ENCODE measurements at places on chromosomes 1 and 21.
A peak's percentile ranks its signal among the peaks of the same experiment; 100 is the strongest.

GRCh38 chr1:93738926-93739325 is 57.3 kb upstream of the BCAR3 start:
- no peak for DNase-seq

GRCh38 chr1:60969971-60970509 is 112.3 kb upstream of the NFIA start:
- DNase-seq: peak; percentile 54

GRCh38 chr1:36909946-36910725 is 124.2 kb downstream of the GRIK3 start:
- no peak for DNase-seq

DNA sequence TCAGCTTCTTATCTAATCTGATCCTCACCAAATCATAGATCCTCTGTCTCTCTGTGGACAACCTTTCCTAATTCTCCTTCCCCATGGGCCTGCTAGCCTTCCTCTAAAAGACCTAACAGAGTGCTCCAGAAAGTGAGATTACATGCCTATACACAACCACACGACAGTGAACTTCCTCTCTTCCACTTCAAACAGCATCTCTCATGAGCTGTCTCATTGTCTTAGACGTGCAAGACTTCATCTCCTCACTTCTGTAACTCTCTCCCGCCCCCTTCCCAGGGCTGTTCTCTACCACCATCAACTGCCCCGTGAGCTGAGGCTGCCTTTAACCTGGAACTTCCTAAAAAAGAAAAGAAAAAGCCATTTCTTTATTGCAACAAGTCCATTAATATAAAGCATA is 14.1 kb upstream of the A3GALT2 start:
- no peak for DNase-seq

DNA sequence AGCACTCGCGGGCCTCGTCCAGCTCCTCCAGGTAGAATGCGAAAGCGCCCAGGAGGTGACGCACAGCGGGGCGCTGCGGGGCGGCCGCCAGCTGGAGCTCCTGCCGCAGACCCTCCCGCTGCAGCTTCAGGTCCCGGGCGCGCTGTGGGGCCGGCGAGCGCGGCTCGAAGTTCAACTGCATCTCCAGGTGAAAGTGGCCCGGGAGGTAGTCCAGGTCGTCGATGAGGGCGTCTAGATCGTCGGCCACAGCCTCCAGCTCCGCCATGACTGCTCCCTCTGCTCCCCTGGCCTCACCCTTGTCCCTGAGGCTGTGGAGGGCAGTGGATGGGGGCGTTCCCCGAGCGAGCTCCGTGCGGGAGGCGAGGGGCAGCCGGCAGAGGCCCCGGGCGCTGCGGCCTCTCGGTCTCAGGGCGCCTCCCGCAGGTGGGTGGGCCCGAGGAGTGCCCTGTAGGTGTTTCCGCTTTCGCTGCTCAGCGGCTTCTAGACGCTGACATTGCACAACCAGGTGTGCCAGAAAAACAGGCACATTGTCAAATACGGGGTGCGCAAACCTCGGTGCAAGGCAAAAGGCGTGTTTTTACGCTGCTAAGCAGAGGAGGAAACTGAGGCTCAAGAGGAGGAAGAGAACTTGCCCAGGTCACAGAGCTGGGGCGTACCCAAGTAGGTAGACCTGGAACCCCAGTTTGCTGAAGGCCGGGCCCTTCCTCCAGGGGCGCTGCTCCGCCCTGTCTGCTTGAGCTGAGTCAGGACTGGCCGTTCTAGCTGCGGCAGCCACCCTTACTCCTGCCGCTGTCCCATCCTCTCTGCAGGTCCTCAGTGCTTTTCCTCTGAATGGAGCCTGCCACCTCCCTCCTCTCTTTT is at the start of gene TTC22:
Gene TTC22, minus strand, starts transcription at position 425 of the 861 bp plus-strand sequence. Its CDS starts 160 bp downstream, at position 265.
- no peak for DNase-seq

- peak; percentile 90 for DNase-seq
These were observed at the start of gene MAP7D1 for GRCh38 chr1:36155408-36156328. MAP7D1 (plus strand) TSS chr1:36156160; CDS start chr1:36156418, 258 bp downstream.

GRCh38 chr1:27598902-27599528 is 4.9 kb downstream of the AHDC1 start:
- DNase-seq: peak; percentile 87

DNA sequence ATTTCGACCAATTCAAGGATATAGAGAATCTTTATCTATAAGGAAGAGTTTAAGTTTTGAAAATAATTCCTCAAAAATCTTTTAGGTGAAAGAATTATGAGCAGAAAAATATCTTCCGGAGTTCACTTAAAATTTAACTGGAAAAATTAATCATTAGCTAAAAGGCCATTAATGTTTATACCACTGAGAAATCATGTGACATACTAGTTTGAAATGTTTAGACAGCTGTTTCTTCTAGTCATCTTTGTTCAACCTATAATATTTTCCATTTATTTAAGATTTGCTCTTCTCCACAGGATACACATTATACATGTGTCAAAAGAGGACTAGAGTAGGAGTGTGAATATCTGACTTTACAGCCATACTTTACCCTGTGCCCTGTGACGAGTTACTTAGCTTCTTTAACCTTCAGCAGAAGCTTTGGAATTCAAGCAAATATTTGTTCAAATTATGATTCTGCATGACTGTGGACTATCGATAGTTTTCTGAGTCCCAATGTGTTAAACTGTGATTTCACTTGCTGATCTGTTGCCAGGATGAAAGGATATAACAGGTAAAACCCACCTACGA is 374.8 kb downstream of the BRINP3 start:
- no peak for DNase-seq

DNA sequence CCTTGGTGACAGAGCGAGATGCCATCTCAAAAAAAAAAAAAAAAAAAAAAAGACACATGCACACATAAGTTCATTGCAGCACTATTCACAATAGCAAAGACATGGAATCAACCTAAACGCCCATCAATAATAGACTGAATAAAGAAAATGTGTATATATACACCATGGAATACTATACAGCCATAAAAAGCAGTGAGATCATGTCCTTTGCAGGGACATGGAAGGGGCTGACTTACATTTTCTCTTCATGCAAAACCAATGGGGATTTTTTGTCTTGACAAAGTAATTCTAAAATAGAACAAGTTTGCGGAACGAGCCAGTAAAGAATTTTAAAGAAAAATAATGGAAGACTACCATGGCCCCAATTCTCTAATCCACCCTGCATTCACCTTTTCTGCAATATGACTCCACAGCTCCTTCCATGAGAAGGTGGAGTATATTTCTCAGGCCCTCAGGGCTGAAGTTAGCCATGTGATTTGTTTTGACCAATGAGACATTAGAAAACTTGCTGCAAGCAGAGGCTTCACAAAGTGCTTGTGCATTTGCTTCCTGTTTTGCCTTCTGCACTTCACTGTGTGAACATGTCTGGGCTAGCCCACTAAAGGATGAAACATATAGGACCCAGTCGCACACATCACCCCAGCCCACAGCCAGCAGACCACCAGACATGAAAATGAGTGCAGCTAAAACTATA is 78.8 kb upstream of the NR5A2 start:
- peak; percentile 13 for DNase-seq

DNA sequence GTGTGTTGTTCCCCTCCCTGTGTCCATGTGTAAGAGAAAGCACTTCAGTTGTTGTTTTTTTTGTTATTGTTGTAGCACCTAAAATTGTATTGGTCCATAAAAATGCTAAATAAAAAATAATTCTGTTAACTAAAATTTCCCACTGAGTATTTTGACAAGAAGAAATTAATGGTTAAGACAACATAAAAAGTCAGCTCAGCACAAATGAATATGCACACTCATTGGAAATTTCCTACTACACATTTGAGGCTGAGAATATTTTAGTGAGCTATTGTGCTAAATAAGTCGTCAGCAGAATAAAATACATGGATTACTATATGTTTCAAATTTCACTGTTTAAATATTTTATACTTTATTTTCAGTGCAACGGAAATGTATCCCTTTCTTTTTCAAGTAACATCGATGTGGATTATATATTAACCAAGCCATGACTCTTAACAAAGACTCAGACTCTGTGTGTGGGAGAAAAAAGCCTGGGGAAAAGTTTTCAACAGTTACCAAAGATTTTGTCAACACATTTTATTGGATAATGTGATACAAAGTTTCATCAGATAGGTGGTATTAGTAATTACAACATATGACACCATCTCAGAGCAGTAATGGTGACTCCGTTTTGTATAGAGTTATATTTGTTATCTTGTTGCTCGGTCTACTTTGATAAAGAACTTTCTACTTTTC is 63.4 kb downstream of the LYPLAL1 start:
- no peak for DNase-seq

DNA sequence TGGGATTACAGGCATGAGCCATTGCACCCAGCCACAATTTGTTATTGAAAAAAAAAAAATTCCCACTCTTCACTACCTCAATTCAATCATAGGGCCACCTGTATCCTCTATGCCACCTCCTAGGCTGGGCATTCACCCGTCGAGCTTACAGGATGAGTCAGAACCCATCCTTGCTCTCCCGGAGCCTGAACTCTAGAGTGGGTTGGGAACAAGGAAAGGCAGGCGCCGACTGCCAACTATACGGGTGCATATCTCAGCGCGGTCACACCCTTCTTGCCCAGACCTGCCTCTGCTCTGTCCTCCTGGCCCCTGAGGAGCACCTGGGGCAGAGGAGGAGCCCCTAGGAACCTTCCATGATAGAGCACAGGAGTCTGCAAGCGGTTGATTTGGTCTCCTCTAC is 21.4 kb upstream of the LBR start:
- DNase-seq: no peak

GRCh38 chr1:38558500-38559445 is 300.8 kb downstream of the RRAGC start:
- no peak for DNase-seq

DNA sequence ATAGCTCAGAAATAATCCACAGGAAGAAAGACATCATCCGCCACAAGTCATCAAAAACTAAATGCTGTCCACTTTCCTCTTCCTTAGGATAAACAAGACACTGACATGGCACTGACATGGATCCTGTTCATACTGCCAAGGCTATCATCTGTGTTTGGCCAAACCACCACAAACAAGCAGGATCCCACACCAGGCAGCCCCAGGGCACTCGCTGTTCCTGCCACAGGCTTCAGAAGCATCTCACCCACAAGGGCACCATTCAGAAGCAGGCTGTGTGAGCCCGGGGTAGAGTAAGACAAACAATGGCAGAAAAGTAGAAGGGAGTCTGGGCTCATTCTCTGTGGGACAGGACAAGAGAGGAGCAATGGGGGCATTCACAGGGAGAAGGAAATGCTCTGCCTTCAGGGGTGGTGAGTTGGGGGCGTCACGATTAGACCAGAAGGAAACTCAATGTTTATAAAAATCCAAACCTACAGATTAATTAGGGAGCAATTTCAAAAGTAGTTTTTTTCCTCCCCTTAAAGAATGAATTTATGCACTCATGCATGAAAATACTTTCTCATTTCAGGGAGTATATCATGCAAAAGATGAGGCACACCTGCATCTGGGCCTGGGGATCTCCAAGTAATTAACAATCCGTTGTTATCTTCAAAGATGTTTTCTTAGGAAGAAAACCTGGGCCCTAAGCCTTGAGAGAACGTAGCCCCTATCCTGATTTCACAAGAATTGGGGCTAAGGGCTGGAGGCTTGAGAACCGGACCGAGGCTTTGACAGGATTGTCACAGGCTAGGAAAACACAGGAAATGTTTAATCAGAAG is 43.3 kb upstream of the ATP1A1 start:
- no peak for DNase-seq
